ENCODE measurements at places on chromosomes 16 and 17.
A peak's percentile ranks its signal among the peaks of the same experiment; 100 is the strongest.

- DNase-seq, result peak; percentile 24
Measured at GRCh38 chr16:9192746-9193145, 101.3 kb downstream of the HAPSTR1 start.

- no peak for DNase-seq
Measured at GRCh38 chr17:82094931-82095776, 2.9 kb downstream of the FASN start.

DNA sequence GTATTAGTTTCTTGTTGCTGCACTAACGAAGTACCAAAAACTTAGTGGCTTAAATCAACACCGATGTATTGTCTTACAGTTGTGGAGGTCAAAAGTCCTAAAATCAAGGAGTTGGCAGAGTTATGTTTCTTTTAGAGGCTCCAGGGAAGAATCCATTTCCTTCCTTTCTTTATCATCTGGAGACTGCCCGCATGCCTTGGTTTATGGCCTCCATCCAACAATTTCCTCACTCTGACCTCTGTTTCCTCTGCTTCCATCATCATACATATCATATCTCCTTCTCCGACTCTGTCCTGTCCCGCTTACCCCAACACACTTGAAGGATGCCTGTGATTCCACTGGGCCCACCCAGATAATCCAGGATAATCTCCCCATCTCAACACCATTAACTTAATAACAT is 627.8 kb downstream of the KCNJ2 start:
- no peak for DNase-seq

GRCh38 chr17:65895969-65896368 is 296.0 kb downstream of the CEP112 start:
- DNase-seq, result no peak

DNA sequence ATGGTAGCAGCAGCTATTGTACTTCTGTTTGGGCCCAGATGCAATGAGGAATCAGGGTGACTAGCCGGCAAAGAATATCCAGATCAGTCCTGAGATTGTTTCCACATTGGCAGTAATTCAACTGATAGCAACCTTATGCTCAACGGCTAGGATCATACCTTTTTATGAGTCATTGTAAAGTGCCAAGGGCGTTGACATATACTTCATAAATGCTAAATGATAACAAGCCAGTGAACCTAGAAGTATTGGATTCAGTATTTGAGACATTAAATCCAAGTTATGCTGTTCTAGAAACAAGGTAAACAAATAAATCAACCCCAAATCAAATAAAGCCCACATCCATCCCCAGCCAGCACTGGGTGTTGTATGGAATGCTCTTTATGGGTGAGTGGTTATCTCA is 207.1 kb upstream of the ZFHX3 start:
- no peak for DNase-seq

GRCh38 chr17:18018411-18018921 is 20.5 kb downstream of the ATPAF2 start:
- no peak for DNase-seq

GRCh38 chr16:817001-817906 is 16.7 kb upstream of the GNG13 start:
- no peak for DNase-seq

DNA sequence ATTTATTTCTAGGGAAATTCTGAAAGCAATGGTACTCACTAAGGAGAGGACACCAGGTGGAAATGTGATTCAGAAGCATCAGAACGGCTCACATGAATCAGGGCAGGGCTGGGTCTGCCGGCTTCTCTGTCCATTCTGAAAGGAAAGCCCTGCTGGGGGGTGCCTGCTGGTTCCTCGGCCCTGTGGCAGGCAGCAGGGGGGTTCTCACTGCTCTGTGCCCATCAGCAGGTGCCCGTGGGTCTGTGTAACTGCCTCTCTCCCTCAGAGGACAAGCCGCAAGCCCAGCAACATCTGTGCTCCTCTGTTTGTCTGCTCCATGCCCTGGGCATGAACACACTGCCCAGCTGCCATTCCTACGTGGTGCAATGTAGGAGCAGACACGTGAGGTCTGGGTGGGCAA is 74.9 kb upstream of the ZNF423 start:
- no peak for DNase-seq

GRCh38 chr17:40343219-40344119 is 21.1 kb downstream of the GJD3 start:
- DNase-seq, result no peak

DNA sequence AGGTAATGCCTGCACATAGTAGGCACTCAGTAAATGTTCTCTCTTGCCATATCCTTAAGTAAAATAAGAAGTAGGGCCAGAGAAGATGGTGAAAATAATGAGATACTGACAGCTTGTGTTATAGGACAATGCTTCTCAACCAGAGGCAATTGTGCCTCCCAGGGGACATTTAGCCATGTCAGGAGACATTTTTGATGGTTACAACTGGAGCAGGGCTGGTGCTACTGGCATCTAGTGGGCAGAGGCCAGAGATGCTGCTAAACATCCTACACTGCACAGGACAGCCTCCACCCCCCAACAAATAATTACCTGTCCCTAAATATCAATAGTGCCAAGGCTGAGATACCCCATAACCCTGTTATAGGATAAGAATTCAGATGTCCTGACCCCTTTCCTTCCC is 1.7 kb downstream of the RAD51D start:
- DNase-seq, result no peak

DNA sequence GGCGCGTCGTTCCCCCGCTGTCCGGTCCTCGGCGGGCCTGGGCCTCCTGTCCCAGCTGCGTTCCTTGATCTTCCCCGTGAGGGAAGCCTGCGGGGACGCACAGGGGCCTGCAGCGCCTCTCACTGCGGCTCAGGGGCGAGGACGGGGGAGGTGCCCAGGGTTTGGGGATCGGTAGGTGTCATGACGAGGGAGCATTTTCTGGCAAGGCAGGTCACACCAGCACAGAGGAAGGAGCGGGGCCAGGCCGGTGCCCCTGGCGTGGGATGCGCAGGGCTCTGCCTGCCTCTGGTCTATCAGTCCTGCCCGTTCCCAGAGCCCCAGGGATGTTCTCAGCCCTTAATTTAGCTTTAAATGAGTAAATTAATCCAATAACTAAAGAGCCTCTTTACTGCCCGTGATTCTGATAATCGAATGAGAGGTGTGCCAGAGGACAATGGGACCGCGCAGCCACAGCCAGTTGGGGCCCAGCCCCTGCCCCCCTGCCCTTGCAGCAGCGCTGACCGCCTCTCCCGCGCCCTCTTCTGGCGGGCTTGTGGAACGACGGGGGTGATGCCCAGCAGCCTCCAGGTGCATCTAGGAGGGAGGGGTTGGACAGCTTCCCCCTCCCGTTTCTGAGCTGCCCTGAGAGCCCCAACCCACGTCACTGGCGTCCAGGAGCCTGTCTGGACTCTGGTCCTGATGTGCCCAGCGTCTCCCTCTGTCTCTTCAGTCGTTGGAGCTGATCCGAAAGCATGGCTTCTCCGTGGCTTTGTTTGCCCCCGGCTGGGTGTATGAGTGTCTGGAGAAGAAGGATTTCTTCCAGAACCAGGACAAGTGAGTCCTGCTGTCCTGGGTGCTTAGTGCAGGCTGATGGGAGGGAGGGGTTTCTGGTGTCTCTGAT is 7.9 kb downstream of the ENGASE start:
- no peak for DNase-seq

GRCh38 chr17:57750109-57750871 is 5.2 kb upstream of the CCDC182 start:
- no peak for DNase-seq

DNA sequence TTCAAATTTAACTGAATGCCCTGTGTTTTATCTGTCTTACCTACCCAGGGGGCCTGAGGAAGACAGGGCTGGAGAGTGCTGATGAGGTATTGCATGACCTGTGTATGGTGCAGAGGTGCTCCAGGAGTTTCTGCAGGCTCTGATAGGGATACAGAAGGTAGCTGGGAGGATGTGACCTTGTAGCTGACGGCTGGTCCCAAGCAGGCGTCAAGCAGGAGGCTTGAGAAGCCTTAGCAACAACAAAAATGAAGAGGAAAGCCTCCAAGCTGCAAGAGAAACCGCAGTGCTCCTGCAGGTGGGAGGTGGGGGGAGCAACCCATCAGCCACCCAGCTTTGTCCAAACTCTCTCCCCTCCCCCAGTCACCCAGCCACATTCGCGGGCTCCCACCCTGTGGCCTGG is 40.4 kb downstream of the LAT start:
- DNase-seq, result no peak

- DNase-seq, result no peak
Measured at GRCh38 chr17:64496348-64496785, 487 bp downstream of the POLG2 start.

DNA sequence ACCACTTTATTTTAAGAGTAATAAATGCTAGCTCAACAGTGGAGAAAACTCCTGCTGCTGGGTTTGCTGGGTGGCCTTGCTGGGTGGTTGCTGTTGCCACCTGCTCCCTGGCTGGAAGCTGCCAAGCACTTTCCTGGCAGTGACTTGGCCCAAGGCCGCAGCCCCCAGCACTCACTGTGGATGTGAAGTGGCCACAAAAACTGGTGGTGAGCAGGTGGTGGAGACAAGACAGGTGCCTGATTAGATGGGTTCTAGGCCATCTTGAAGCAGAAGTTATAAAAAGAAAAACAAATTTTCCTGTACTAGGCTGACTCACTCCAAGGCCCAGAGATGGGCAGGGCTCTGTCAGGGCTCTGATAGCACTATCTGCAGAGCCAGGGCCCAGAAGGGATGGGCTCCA is 224.7 kb upstream of the NLRP1 start:
- no peak for DNase-seq

DNA sequence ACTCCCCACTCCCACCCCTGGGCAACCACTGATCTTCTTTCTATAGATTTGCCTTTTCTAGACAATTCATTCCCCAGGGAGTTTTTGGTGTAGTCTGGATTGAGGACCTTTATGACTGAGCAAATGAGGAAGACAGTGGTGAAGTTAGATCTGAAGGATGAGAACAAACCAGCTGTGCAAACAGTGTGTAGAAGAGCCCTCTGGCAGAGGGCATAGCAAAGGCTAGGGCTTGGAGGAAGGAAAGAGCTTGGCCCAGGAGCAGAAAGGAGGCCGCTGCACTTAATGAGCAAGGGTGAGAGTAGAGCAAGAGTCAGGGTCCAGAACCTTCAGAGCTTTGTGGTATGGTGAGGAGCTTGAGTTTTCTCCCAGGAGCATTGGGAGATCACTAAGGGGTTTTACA is 352.7 kb downstream of the CA10 start:
- DNase-seq, result no peak

DNA sequence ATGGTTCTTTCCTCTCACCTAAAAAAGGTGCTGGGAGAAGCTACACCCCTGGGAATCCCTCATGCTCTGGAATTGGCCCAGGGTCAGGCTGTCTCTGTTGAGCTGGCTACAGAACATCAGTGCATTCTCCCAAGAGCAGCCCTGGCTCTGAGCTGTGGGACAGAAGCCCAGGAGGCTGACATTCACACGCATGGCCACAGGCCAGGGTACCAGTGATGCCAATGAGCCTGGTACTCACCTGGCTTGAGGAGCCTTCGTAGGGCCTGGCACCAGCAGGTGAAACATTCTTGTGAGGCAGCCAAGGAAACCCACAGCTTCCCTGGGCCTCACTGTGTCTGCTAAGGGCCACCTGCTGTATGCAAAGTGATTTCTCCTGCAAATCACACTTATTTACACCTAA is 121.7 kb upstream of the CCL2 start:
- DNase-seq, result no peak

DNA sequence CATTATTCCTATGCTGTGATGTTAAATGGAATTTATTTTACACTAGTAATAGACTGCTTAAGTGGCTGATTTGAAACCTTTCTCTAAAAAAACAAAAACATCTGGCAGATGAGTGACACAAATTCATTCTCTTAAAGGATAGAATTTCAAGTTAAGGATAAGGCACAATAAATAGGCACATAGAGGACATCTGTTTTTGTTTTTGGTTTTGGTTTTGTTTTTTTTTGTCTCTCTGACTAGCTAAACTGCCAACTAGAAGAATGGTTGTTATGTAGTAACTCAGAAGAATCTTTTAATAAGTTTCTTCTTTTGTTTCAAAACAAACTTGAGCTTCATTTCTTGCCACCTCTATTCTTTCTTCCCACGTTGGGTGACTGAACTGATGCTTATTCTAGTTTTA is 5.1 kb upstream of the VPS4A start:
- DNase-seq, result peak; percentile 19

DNA sequence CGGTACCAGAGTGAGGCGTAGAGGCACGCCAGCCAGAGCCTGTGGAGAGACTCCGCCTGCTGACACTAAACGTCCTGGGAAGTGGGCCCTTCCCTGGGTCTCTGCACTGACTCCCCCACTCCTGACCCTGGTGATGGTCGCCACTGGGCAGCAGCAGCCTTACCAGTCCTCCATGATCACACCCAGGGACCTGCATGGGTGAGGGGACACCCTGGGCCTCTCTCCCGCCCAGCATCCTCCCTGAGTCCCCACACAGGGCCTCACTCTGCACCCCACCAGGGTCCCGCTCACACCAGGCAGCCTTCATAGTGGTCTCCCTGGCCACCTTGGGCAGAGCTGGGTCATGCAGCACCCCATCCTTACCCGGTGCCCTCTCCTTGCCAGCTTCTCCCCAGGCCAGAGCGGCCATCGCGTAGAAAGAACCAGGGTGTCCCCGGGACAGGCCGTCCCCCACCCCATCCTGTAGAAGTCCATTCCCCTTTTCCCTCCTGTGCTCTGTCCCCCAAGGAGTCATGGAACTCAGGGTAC is 10.7 kb downstream of the RGS11 start:
- no peak for DNase-seq

GRCh38 chr16:9060225-9060624 is 31.2 kb upstream of the HAPSTR1 start:
- DNase-seq, result no peak

DNA sequence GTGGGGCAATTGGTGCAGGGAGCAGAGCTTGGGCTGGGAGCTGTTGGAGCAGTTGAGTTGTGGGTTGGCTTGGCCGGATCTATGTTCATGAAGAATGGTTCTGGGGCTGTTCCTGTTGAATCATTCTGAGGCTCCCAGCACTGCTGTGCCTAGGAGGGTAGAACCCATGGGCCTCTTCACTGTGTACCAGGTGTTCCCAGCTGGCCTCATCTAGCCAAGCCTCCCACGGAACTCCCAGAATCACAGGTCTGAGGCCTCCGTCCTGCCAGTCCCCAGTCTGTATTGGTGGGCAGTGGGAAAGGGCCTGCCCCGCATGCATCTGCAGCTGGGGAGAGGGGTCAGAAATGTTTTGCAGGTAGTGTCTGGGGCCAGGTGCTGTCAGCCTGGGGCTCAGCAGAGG is 74.1 kb downstream of the MPRIP start:
- no peak for DNase-seq

DNA sequence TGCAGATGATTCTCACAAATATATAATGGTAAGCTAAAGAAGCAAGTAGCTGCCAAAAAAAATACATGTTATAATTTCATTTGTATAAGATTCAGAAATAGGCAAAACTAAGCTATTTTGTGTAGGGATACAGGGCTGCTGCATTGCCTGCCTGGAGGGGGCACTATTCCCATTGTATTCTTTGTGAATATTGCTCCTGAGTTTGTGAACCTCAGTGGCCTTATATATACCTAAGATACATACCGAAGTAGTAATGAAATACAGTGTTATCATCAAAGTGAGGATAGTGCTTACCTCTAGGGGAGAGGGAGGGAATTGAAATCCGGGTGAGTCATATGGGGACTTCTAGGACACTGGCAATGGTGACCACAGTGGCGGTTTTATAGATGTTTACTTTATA is 53.5 kb downstream of the C17orf58 start:
- DNase-seq, result no peak

- DNase-seq, result no peak
Measured at GRCh38 chr17:78525511-78526160, 51.6 kb downstream of the DNAH17 start.
